ENCODE measurements at places on chromosomes 11 and 22. TPM values are rescaled to one million over a fixed set of nuclear protein-coding genes. Genes with fewer than 3 reads are reported as not detected.

Gene CDC42BPG
- 4.1 TPM for total RNA-seq

Gene MS4A6E
- not detected for total RNA-seq

Gene ESAM
- total RNA-seq: 1.6 TPM

Gene ARHGEF17
- 43.2 TPM for total RNA-seq

Gene OVCH2
- total RNA-seq: not detected

Gene TRIM29
- total RNA-seq: 0.64 TPM

DNA sequence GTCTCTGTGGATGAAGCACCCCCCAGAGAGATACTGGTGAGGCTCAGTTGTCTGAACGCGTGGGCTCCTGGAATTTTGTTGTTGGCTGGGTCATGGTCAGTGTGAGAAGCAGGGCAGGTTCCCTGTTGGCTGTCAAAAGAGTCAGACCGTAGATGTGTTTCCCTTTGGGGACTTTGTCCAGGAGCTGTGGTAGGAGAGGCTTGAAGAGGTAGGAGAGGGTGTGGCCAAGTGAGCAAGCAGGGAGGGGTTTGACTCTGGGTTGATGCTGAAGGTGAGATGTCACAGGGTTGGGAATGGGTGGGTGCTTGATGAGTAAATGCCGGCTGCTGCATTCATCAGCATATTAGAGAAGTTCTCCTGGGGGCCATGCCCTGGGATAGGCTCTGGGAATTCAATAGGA, 803.2 kb downstream of the TBC1D22A start:
- no peaks in the 10 kb centered on the region for H3K27me3 ChIP-seq
- no peak overlapping the region for H3K27ac ChIP-seq
- no peak for DNase-seq
- H3K36me3 ChIP-seq: no peaks in the 10 kb centered on the region
- H3K4me1 ChIP-seq: no peaks in the 10 kb centered on the region

- no peak overlapping the region for H3K27ac ChIP-seq
- no peak overlapping the region for H3K4me3 ChIP-seq
- H3K4me1 ChIP-seq: no peaks in the 10 kb centered on the region
- DNase-seq: no peak
Measured at GRCh38 chr22:21681566-21682370, 16.0 kb downstream of the PPIL2 start.

DNA sequence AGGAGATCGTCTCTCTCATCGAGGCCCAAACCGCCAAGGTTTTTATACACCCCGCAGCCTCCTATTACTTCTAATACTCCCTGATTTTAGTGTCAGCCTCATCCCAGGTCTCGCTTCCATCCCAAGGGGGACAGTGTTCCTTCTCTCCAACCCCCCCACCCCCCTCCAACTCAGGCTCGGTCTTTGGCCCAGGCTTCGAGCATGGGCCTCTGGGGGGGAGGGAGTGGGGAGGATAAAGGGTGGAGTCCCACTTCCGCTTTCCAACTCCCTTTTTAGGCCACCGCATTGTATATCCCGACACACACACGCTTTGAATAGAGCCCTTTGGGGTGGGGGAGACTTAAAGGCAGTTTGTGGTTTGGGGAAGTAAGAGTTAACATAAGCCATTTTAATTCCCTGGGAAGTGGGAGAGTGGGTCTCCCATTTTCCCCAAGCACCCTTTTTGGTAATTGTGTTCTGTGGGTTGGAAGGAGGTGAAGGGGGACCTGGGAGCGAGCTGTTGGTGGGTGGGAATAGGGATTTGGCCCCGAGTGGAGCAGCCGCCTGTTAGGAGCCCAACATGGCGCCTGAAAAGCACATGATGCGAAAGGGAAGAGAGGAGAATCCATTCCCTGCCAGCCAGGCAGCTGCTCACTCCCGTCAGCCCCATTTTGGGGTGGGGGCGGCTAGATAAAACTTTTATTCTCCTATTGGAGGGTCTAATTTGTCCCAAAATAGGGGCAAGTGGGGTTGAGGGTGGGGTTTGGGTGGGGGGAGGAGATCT, 844 bp downstream of the PCF11 start:
- H3K4me3 ChIP-seq: peak overlapping the region; percentile 84
- DNase-seq: peak; percentile 75
- peak overlapping the region; percentile 95 for H3K27ac ChIP-seq
- peaks cover 23% of the 10 kb centered on the region for H3K4me1 ChIP-seq
- no peaks in the 10 kb centered on the region for H3K27me3 ChIP-seq

- no peak overlapping the region for H3K27ac ChIP-seq
- no peak overlapping the region for H3K4me3 ChIP-seq
- no peaks in the 10 kb centered on the region for H3K36me3 ChIP-seq
- H3K4me1 ChIP-seq: no peaks in the 10 kb centered on the region
Measured at GRCh38 chr11:116224889-116225200, 547.9 kb downstream of the BUD13 start.

- H3K27ac ChIP-seq: peak overlapping the region; percentile 92
- H3K4me3 ChIP-seq: peak overlapping the region; percentile 84
- DNase-seq: no peak
- H3K36me3 ChIP-seq: no peaks in the 10 kb centered on the region
- H3K27me3 ChIP-seq: no peaks in the 10 kb centered on the region
Measured at GRCh38 chr22:24954114-24954463, 1.6 kb downstream of the KIAA1671 start.

- no peaks in the 10 kb centered on the region for H3K27me3 ChIP-seq
- H3K4me3 ChIP-seq: no peak overlapping the region
- no peak for DNase-seq
- no peaks in the 10 kb centered on the region for H3K36me3 ChIP-seq
- H3K4me1 ChIP-seq: no peaks in the 10 kb centered on the region
Measured at GRCh38 chr11:1706634-1707400, 9.8 kb downstream of the KRTAP5-6 start.

GRCh38 chr11:125274309-125274708, 109.8 kb downstream of the PKNOX2 start:
- no peak overlapping the region for H3K27ac ChIP-seq
- no peak overlapping the region for H3K4me3 ChIP-seq
- peaks cover 30% of the 10 kb centered on the region for H3K27me3 ChIP-seq
- no peak for DNase-seq

- H3K4me3 ChIP-seq: no peak overlapping the region
- no peaks in the 10 kb centered on the region for H3K36me3 ChIP-seq
- no peaks in the 10 kb centered on the region for H3K4me1 ChIP-seq
- H3K27me3 ChIP-seq: no peaks in the 10 kb centered on the region
- no peak overlapping the region for H3K27ac ChIP-seq
Measured at GRCh38 chr22:50734343-50734771, 3.6 kb upstream of the ACR start.

DNA sequence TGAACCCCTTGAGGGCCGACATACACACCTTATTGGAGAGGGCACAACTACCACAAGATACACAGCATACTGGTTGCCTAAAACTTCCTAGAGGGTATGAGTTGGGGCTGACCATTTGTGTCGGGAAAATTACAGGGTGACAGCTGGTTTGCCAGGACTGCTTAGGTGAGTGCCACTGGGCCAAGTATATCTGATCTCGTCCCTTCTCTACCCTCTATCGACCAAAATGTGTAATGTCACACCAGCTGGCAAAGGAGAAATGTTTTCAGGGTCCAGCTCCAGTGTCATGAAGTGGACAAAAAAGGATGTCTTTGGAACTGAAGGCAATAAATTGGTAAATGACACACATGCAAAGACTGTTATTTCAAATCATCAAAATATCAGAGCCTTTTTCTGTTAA, 126.1 kb downstream of the PGR start:
- no peak for DNase-seq
- H3K4me1 ChIP-seq: no peaks in the 10 kb centered on the region
- peaks cover 7% of the 10 kb centered on the region for H3K27me3 ChIP-seq
- no peak overlapping the region for H3K27ac ChIP-seq
- H3K4me3 ChIP-seq: no peak overlapping the region
- H3K36me3 ChIP-seq: no peaks in the 10 kb centered on the region

DNA sequence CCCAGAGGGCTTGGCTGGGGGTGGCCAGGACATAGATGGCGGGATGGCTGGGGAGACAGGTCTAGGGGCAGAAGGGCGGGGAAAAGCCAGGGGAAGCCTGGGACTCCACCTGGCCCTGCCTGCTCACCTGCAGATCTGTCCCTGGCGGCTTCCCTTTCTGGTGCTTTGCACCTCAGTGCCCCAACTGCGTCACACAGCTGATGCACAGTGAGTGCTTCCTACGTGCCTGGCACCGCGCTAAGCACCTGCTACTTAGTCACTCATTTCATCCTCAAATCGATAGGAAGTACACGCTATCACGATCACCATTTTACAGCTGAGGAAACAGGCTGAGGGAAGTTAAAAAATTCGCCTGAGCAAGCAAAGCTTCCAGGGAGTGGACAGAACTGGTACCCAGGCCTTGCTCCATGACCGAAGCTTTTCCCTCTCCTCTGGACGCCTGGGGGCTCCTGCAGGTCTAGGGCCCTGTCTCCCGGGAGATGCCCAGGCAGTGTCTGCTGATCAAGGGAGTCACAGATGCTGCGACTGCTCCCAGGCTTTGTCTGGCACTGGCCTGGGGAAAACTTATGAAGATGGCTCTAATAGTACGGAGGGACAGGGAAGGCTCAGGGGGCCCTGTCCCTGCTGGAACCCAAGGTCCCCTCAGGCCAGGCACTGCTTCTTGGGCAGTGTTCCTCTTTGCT, 63.0 kb upstream of the TTLL12 start:
- no peak overlapping the region for H3K4me3 ChIP-seq
- H3K27me3 ChIP-seq: no peaks in the 10 kb centered on the region
- no peaks in the 10 kb centered on the region for H3K36me3 ChIP-seq

GRCh38 chr11:34490304-34490703, 23.3 kb downstream of the ELF5 start:
- H3K4me3 ChIP-seq: no peak overlapping the region
- no peaks in the 10 kb centered on the region for H3K4me1 ChIP-seq
- H3K27ac ChIP-seq: no peak overlapping the region
- H3K36me3 ChIP-seq: no peaks in the 10 kb centered on the region
- DNase-seq: no peak
- no peaks in the 10 kb centered on the region for H3K27me3 ChIP-seq

DNA sequence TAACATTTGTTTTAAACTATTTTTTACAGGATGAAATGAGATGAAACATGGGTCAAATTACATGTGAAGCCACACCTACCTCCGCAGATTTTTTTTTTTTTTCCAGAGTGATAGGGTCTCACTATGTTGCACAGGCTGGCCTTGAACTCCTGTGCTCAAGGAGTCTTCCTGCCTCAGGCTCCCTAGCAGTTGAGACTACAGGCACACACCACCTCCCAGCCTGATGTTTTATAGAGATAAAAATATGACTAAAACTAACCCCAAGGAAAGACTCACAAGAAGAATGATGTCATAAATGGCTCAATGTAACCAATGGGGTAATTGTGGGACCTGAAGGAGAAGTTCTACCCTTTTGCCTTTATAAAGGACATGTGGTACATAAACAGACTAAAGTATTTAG, 52.3 kb upstream of the SOX6 start:
- no peaks in the 10 kb centered on the region for H3K4me1 ChIP-seq
- no peak for DNase-seq
- no peaks in the 10 kb centered on the region for H3K36me3 ChIP-seq
- no peak overlapping the region for H3K4me3 ChIP-seq
- H3K27me3 ChIP-seq: no peaks in the 10 kb centered on the region

- H3K4me1 ChIP-seq: peaks cover 28% of the 10 kb centered on the region
- no peaks in the 10 kb centered on the region for H3K36me3 ChIP-seq
- H3K27me3 ChIP-seq: no peaks in the 10 kb centered on the region
- no peak overlapping the region for H3K27ac ChIP-seq
- DNase-seq: peak; percentile 66
Measured at GRCh38 chr11:119323532-119324033, 6.7 kb upstream of the MCAM start.

GRCh38 chr11:6664551-6664950, 8.9 kb upstream of the DCHS1 start:
- H3K4me3 ChIP-seq: no peak overlapping the region
- H3K27ac ChIP-seq: no peak overlapping the region
- no peaks in the 10 kb centered on the region for H3K4me1 ChIP-seq
- no peak for DNase-seq

- peaks cover 8% of the 10 kb centered on the region for H3K4me1 ChIP-seq
- H3K27ac ChIP-seq: no peak overlapping the region
- no peaks in the 10 kb centered on the region for H3K27me3 ChIP-seq
- no peaks in the 10 kb centered on the region for H3K36me3 ChIP-seq
- no peak for DNase-seq
Measured at GRCh38 chr22:21639359-21639758, 2.7 kb upstream of the SDF2L1 start.

DNA sequence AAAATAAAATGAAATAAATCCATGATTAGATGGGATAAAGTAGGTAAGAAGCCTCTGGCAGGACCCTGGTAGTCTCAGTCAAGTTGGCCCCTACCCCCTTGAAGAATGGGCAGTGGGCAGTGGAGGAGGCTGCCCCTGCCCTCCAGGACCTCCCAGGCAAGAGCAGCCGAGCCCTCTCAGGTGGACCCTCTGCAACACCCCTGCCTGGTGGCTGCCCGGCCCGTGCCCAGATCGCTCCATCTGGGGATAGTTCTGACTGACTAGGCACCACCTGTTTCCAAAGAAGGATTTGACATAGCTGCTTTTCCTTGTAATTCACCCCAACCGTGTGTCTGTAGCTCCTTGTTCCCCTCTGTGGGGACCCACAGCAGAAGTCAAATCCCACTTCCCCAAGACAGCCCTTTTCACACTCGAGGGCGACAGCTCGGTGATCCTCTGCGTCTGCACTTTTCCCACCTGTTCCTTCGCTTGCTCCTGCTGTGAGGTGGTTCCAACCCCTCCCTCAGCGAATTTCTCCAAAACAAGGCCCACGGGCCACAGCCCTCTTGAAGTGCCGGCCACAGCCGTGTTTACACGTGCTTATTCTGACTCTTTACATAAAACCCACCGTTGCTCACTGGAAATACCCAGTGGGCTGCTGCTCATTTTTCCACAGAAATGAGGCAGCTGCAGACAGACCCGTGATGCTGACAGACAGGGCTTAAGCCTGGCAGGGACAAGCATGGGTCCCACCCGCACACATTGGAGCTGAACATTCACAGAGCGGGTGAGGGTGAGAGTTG, 5.5 kb upstream of the TMPRSS13 start:
- no peak overlapping the region for H3K4me3 ChIP-seq
- no peak for DNase-seq
- no peaks in the 10 kb centered on the region for H3K4me1 ChIP-seq
- no peak overlapping the region for H3K27ac ChIP-seq
- no peaks in the 10 kb centered on the region for H3K36me3 ChIP-seq
- peaks cover 12% of the 10 kb centered on the region for H3K27me3 ChIP-seq

DNA sequence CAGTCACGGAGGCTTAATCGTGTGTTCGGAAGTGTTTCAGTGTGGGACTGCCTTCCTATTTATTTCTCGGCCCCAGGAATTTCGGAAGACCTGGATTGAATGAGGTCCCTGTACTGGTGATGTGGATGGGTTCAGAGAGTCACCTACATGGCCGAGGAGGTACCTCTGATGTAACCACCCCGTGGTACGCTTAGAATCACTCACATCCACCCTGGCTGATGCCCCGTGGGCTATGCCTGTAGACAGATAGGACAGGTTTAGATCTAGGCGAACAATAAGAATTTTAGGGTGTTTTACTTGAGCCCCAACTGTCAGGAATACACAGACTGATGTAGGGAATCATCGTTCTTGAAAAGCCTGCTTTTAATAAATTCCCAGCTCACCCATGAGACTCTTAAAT, 2.0 kb downstream of the MPPED1 start:
- DNase-seq: no peak
- no peaks in the 10 kb centered on the region for H3K36me3 ChIP-seq
- peaks cover 5% of the 10 kb centered on the region for H3K27me3 ChIP-seq
- H3K27ac ChIP-seq: no peak overlapping the region
